ENCODE measurements at places on chromosomes 11 and 22.

DNA sequence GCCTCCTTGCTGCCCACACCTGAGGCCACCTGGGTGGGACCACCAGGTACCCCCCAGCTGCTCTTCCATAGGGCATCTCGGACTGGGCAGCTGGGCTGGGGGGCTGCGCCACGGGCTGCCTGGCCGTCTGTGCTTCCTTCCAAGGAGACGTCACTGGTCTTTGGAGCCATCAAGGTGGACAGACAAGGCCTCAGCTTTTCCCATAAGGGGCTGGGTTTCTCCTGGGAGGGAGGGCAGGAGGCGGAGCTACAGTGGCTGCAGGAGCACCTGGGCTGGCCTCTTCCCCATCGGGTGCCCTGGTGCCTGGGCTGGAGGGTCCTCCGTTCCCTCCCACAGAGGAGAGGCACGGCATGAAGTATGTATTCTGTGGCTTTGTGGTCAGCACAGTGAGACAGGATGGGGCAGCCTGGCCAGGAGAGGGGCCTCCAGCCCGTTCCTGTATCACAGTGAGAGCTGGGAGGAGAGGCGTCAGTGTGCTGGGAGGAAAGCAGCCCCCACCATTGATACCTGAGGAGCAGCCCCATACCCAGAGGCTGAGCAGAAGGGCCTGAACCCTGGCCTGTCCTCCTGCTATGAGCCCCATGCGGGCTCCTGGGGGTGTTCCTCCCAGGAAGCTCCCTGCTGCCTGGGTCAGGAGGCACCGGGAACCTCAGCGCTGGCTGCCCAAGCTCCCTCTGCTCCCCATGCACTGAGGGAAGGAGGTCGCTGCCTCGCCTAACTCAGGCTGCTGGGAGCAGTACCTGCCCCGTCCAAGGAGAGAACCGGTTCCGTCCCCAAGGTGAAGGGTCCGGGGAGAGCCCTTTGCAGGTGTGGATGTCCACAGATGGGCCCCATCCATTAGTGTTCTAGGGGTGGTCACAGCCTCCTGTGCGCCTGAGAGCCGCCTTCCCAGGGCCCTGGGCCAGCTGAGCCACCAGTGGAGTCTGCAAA, 1075.0 kb downstream of the BRD1 start:
- no peak for DNase-seq

- DNase-seq, result no peak
Measured at GRCh38 chr11:64900263-64900678, 16.7 kb downstream of the ATG2A start.

GRCh38 chr11:67044496-67044895, 12.2 kb upstream of the RHOD start:
- no peak for DNase-seq

GRCh38 chr11:125332821-125333220, 163.2 kb downstream of the FEZ1 start:
- DNase-seq, result no peak

DNA sequence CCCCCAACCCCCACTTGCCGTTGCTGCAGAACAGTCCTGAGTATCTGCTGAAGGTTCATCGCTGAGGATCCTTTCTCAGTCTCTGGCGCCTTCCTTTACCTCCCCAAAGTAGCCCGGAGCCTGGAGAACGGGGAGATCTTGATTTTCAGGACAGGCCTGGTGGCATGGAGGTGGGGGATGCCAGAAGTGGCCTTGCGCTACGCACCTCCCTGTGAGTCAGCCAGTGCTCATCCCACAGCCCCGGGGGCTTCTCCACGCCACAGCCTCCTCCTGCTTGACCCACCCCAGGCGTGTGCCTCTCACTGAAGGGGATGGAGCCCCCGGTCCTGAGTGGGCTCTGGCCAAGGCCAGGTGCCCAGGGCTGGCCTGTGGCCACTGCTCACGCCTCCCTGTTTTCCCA, 339.6 kb downstream of the TBC1D22A start:
- DNase-seq, result no peak
